ENCODE measurements at places on chromosomes 13 and 19. TPM values are rescaled to one million over a fixed set of nuclear protein-coding genes. Genes with fewer than 3 reads are reported as not detected.

Gene MAMSTR
- total RNA-seq = 0.41 TPM

Gene PRKCG
- total RNA-seq = 1.2 TPM

Gene NCAN
- 162 TPM for total RNA-seq

Gene KLF1
- 0.41 TPM for total RNA-seq

Gene C1QTNF9B
- total RNA-seq = 0.41 TPM

Gene FAM216B
- 0.41 TPM for total RNA-seq

Gene TDRD3
- 63.6 TPM for total RNA-seq

Gene LILRB5
- under 0.01 TPM for total RNA-seq

Gene CPB2
- not detected for total RNA-seq

Gene MEDAG
- total RNA-seq = 0.82 TPM

Gene TICAM1
- 1.2 TPM for total RNA-seq

Gene GAPDHS
- not detected for total RNA-seq

Gene COX7A1
- total RNA-seq = 1.6 TPM

Gene RFPL4AL1
- total RNA-seq = not detected

Gene PTGIR
- not detected for total RNA-seq

Gene TNFSF9
- total RNA-seq = 2.0 TPM

Gene GPC6
- 9.0 TPM for total RNA-seq

Gene LRRC63
- total RNA-seq = 2.0 TPM

Gene CHMP2A
- 62.8 TPM for total RNA-seq

Gene BCAM
- 5.7 TPM for total RNA-seq

Gene ZNF728
- 0.41 TPM for total RNA-seq

Gene ZNF415
- total RNA-seq = 23.6 TPM

Gene ZNF440
- total RNA-seq = 21.6 TPM

Gene HS6ST3
- 25.3 TPM for total RNA-seq

Gene KIR3DL2
- total RNA-seq = not detected

Gene IRS2
- total RNA-seq = 10.6 TPM

Gene ZNF177
- 8.2 TPM for total RNA-seq

Data from frontal cortex (tissue), 4 donors.